SJSA1 (cell line): ENCODE measurements at places on chromosomes 2 and 18.

DNA sequence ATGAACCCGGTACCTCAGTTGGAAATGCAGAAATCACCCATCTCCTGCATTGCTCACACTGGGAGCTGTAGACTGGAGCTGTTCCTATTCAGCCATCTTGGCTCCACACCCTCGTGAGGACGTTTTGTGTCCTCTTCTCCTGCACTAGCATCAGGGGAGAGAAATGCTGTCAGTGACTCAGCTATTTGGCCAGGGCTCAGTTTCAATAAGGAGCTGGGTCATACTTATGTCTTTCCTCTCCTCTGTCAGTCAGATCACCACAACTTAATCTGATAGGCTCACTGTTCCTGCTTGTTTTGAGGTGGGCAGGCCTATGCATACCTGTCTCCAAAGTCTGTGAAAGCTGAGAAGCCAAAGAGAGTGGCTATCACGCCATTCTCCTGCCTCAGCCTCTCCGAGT is 921.2 kb downstream of the DCC start:
- DNase-seq, result no peak

DNA sequence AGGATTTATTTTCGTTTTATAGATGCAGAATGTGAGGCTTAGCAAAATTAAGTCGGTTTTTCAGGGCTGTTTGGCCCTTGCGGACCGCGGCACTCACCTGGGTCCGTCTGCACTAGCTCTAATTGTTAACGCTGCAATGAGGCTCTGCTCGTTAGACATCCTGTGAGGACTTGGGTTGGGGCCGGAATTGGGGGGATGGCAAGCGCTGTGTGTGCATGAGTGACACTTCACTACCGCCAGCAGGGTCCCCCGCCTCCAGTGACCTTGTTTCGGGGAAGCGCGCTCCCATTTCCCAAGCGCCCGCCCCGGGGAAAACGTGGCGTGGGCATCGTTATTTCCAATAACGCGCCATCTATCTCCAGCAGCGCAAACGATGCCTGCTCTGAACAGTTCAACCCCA is 54.2 kb downstream of the KCNG2 start:
- DNase-seq, result no peak

DNA sequence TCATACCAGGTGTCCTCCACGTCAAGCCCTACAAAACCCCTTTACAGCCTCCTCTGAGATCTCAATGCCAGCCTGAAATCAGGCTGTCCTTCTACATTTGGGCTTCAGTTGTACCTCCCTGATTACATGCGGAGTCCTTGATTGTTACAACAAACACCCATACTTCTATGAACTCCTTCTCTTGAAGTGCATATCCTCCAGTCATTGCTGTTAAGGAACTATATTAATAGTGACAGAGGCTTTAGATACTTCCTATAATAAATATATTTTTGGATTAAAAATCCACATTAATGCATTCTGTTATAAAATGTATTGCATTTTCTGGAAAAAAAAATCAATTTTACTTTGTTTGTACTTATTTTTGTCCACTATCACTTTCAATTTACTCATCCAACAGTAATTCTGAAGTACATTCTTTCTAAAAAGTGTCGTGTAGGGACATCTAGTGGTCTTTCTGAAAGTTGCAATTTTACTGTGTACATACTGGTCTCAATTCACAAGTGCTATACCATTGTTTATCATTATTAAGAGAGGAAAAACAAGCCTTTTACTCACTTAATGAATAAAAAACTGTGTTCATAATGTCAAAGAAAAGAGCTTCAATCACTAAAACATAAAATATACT is 316.4 kb downstream of the DSEL start:
- DNase-seq, result peak; percentile 24

DNA sequence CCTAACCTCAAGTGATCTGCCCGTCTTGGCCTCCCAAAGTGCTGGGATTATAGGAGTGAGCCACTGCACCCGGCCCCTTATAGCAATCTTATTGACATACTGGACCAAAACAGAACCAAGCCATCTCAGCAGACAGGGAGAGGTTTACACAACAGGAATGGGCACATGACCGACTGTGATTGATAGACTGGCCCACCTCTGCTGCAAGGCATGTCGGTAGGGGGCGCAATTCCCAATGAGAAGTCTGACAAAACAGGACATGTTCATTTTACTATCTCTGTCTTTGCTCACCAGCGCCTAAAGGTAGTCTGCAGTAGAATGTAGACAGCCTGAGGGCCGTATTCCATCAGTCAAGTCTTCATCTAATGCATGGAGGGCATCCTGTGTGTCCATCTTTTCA is 2.0 kb downstream of the LYPD6B start:
- no peak for DNase-seq

DNA sequence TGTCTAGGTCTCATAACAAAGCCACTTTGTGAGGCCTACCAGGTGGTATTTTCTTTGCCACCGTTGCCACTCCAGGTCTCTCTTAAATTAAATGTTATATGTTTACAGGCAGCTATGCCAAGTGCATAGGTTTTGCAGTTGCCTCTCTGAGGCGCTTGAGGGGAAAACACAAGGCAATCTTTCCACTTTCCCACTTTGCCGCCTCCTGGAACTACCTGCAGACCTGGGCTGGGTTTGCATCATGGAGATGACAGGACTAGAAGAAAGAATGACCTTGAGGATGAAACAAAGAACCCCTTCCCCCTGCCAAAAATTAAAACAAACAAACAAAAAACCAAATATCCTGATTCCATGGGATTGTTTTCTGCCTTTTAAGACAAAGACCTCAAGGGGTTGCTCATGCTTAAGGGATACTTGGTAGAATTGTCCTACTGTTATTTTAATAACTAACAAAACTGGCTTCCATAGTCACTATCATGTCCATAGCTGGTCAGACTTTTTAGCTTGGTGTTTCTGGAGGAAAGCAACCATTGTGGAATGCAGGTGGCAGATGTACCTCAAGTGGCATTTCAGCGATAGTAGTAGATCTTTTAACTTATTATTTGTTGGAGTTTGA is 159.9 kb downstream of the PRPF40A start:
- no peak for DNase-seq

GRCh38 chr2:132519566-132519965 is 103.0 kb downstream of the GPR39 start:
- no peak for DNase-seq

GRCh38 chr18:58180738-58181353 is 136.8 kb downstream of the NEDD4L start:
- DNase-seq, result no peak

DNA sequence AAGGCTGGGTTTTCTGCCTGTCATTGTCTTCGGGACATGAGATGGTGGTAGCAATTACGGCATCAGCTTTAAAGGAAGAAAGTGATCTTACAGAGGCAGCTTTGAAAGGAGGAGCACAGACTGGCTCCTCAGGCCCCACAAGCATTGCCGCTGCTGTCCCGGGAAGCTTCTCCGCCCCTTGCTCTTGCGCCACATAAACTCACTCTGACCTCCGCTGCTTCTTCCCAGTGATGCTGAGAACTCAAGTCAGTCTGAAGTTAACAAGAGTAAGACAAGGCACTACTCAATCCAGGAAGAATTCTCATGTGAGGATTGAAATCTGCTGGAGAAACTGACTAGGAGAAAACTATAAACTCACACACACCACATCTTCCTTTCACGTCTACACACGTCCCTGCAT is 112.4 kb upstream of the RIOK3 start:
- no peak for DNase-seq
